ENCODE measurements at places on chromosomes 12 and 14.

GRCh38 chr14:67674480-67675218 is at the start of gene VTI1B:
Gene VTI1B, minus strand, starts transcription at chr14:67674632. Its CDS starts 143 bp downstream, at chr14:67674489.
- DNase-seq: peak; percentile 20

- DNase-seq: no peak
Measured at GRCh38 chr12:130577351-130577750, 138.7 kb downstream of the RIMBP2 start.

- no peak for DNase-seq
Measured at GRCh38 chr12:12282202-12282601, 15.4 kb upstream of the LRP6 start.

DNA sequence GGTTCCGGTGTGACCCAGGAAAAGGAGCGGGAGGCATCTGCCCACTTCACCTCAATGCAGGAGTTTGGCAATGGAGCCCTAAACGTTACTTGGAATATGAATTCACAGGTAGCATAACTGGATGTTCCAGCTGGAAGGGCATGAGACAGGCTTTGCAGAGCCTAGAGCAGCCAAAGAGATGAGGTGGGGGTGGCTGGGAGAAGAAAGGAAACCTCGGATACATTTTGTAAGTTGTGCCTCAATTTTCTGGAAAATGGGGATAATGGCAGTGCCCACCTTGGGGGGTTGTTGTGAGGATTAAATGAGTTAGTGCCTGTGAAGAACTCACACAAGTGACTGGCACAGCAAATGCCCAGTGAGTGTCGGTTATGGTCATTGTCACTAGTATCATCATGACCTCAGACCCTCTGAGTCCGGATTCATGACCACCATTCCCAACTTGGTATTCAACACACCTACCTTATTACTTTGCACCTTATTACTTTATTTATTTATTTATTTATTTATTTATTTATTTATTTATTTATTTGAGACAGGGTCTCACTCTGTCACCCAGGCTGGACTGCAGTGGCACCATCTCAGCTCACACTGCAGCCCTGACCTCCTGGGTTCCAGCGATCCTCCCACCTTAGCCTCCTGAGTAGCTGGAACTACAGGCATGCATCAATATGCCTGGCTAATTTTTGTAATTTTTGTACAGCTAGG is 56.0 kb downstream of the CLMN start:
- no peak for DNase-seq

GRCh38 chr14:42665083-42665482 is 1058.4 kb downstream of the LRFN5 start:
- DNase-seq: no peak

DNA sequence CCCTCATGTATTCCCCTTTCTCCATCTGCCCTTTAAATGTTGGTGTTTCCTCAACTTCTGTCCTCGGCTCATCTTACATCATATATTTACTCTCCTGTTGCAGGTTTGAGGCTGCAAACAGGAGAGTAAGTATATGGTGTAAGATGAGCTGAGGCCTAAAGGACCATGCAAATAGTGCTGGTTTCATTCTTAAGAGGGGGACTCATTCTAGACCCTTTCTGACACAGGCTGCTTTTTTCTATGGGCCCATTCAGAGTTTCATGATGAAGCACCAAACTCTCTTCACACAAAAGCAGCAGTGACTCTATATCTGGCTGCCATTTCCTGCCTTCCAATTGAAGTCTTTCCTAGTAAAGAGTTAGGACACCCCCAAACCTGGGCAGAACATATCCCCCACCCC is 218.5 kb downstream of the PHLDA1 start:
- no peak for DNase-seq

DNA sequence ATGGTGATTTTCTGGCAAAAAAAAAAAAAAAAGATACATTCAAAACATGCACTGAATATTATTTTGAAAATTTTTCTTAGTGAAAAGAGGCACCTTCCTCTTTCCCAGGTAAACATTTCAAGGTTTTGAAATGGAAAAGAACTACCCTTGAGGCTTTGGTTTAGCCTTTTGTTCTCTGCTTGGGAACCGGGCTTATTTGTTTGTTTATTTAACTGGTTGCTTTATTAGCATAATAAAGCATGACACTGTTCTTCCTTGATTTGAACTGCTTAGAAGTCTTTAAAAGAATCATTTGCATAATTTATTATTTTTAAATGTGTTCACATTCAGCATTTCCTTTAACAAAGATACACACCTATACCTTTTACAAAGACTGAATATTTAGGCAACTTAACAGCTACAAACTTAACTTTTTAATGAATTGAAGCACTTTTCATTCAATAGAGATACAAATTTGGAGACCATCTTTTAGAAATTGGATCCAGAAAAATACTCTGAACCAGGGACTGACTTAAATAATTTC is 174.5 kb downstream of the FBXL14 start:
- no peak for DNase-seq

DNA sequence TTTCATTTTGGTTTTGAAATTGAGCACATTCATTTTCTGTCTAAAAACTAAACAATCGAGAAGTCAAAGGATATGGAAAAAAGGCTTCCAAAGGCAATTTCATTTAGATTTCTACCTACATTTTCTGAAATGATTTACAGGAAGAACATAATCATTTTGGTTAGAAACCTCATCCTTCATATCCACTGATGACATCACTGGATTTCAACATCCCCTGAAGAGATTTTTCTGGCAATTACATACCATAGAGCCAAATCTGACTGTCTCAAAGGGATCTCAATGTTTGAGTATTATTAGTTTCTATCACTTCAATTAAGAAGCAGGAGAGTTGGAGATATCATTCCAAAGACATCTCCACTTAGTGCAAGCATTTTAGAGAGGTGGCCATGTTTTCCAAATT is 137.8 kb downstream of the TTC7B start:
- DNase-seq: no peak

- DNase-seq: no peak
Measured at GRCh38 chr12:116937640-116938039, 26.9 kb downstream of the FBXW8 start.

DNA sequence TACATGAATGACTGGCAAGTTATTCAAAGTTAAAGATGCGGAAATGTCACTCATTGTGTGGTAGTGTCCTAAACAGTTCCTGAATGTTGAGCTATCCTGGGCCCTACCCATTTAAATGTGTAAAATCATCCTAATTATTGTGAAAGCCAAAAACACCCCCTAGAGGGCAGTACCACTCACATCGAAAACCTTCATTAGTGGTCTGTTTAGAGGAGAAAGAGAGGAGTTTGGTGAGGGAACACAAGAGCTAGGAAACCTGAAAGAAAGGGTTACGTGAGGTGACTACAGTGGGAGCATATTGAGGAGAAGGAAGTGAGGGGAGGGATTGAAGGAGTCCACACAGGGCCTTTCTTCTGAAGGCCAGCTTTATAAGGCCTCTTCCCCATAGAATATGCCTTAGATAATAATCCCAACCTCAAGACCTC is 2.5 kb upstream of the TEP1 start:
- DNase-seq: peak; percentile 21

DNA sequence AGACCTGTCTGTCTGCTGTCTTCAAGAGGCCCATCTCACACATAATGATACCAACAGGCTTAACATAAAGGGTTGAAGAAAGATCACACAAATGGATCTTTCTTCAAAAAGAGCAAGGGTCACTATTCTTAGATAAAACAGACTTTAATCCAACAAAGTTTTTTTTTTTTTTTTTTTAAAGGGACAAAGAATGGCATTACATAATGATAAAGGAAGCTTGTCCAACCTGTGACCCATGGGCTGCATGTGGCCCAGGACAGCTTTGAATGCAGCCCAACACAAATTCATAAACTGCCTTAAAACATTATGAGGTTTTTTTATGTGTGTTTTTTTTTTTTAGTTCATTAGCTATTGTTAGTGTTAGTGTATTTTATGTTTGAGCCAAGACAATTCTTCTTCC is 6.8 kb upstream of the FAM186B start:
- no peak for DNase-seq

DNA sequence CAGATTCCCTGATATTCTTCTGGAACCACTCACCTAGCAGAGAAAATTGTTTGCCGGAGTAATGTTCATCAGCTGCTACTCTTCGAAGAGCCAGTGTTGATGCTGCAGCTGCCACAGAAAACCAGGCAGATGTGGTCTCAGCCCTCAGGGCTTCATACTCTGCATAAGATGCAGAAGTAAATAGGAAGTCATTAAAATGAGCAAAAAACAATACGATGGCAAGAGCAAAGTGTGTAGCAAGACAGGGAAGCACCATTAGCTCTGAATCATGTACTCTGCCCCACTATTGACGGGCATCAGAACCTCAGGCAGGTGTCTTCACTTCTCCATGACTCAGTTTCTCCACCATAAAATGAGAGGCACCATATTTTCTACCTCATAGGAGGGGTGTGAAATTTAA is 991.6 kb upstream of the TMEM132C start:
- no peak for DNase-seq

DNA sequence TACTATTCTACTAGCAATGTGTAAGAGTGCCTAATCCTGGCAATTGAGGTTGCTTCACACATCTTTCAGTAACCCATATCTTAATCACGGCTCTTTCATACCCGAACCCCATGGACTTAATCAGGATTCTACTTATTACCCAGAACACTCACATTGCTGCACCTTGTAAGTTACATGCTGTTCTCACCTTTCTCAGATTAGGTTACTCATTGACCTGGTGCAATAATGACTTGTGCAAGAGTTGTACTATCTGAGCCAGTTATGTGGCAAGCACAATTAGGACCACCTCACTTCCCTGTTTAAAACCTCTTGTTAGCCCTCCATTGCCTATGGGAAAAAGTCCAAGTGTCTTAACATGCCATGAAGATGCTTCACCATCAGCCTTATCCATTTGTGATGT is 306.7 kb upstream of the E2F7 start:
- no peak for DNase-seq

- DNase-seq: no peak
Measured at GRCh38 chr12:41419131-41419893, 231.2 kb downstream of the PDZRN4 start.

DNA sequence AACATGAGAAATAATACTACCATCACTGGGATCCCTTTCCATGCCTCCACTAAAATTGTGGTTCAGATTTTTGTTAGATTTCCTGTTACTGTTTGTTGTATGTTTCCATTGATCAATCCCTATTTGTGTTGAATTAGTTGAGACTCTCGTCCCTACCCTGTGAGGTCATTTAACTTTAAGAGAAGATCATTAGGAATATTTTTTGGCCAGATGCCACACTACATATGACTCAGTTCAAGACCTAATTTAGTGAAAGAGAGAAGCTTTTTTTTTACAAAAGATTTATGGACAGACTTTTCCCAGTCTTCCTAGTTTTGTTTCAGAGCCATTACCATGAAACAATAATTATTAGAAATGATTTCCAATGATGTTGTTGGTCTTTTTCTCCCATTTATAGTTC is 35.5 kb downstream of the CPSF6 start:
- DNase-seq: no peak

- no peak for DNase-seq
Measured at GRCh38 chr14:61434311-61434710, 112.9 kb downstream of the PRKCH start.
